ENCODE measurements at places on chromosomes 1 and 21.

DNA sequence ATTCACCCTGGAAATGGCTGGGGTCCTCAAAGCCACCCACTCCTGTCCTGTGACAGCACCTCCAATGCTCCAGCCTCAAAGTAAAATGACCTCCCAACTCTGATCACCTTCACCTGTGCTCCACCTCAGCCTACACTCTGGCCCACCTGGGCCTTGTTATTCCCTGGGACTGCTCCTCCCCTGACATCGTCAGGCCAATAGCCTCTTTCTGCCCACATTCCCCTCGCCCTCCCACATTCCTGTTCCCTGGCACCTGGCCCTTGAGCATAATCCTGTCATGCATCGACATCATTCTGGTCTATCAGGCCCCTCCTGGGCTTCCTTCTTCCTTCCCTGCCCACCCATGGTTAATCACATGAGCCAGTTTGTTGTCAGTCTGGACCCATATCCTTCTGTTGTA is 13.2 kb upstream of the BCAR3 start:
- DNase-seq = no peak

GRCh38 chr1:58911841-58912499 is 128.1 kb upstream of the JUN start:
- no peak for DNase-seq

- no peak for DNase-seq
These were observed 4.5 kb downstream of the DHCR24 start for GRCh38 chr1:54882519-54882918.

- DNase-seq = no peak
These were observed 5.8 kb upstream of the LAMC2 start for GRCh38 chr1:183180218-183180617.

DNA sequence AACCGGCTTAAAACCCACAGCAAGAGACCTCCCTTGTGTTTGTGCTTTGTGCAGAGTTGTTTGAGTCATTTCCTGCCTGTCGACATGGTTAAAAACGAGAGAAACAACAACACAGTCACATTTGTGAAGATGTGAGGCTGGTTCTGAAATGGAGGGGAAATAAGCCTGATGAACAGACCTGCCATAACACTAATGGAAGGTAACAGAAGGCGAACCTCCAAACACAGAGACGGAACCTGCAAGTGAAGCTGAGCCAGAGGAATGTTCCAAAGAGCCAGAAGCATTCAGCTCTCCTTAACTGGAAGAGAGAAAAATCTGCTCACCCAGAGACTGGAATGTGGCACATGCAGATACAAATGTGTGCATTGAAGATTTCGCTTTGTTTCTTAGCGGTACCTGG is 53.2 kb upstream of the RAVER2 start:
- DNase-seq = no peak

DNA sequence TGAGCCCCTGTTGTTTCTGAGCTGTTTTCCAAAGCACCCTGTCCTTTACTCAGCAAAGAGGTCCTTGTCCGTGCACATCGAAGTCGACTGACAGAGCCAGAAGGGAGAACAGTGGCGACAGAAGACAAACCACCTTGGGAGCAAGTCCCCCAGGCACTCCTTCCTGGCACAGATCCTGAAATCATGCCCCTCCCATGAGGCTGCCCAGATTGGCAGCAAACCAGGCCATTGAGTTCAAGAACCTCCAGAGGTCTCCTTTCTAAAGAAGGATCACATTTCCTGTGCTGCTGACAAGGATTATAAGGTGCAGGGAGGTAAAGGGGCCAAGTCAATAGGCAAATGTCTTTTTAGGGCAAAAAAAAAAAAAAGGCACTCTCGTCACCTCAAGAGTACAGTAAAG is 84.7 kb upstream of the HIVEP3 start:
- DNase-seq = no peak

DNA sequence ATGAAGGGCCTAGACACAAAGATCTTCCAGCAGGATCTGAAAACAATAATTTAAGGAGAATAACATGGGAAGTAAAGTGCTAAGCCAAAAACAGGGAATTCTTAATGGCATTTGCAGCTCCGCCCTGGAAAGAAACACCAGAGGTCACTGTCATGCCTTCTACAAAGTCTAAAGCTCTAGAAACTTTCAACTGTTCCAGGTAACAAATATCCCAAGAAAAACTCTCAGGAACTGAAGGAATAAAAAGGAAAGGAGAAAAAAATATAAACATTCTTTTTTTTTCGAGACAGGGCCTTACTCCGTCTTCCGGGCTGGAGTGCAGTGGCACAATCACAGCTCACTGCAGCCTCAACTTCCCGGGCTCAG is 13.2 kb downstream of the ZC3H12A start:
- no peak for DNase-seq

DNA sequence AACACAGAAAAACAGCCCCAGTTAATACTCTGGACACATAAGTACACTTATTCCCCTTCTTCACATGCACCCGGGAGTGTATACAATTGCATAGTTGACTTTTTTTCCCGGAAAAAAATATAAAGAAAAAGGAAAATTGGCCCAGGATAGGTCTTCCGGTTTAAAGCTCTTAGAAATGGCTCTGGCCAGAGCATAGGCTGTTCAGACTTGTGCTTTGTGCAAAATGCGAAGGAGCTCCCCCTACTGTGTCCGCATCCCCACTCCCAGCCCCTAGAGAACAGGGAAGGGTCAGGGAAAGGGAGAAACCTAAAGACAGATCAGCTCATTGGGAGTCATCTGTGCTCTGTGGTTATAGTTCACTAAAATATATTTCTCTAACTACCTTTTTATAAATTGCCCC is 5.5 kb upstream of the MTMR11 start:
- no peak for DNase-seq
